NCI-H2227 treated with DMSO at 0.1 percent for 48 hours (cell line): ENCODE measurements at places on chromosomes 1 and 21.

DNA sequence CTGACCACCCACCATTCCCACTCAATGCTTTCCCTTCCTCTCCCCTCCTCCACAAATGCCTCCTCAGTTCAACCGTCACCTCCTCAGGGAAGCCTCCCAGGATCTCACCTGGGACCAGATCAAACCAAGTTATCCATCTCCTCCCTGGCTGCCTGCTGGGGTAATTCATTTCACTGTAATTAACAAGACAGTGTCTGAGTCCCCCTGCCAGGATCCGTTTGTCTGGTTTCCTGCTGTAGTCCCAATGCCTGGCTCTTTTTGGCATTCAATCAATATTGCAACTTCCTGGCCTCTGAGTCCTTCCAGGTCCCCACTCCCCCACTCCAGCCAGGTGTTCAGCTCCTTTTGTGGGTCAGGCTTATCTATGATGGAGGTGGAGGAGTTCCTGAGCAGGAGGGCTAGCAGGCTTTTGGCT is 687.7 kb downstream of the PTPRU start:
- no peak for DNase-seq

GRCh38 chr1:181184621-181185020 is 96.1 kb downstream of the IER5 start:
- no peak for DNase-seq

DNA sequence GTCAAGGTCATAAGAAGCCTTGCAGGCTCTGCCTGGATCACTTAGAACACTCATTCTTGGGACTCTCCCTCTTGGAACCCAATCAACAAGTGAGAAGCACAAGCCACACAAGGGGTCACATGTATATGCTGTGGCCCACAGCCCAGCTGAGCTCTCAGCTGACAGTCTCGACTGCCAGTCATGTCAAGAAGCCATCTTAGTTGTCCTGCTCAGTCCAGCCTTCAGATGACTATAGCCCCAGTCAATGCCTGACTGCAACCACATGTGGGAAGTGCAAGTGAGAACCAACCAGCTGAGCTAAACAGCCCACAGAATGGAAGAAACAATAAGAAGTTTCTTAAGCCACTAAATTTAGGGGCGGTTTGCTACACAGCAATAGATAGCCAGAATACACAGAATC is 356.0 kb downstream of the KCNH1 start:
- DNase-seq, result no peak

- no peak for DNase-seq
Observed at GRCh38 chr1:77655431-77655974, 27.0 kb downstream of the ZZZ3 start.

- DNase-seq, result no peak
Observed at GRCh38 chr21:45019887-45020537, 54.4 kb upstream of the ADARB1 start.

GRCh38 chr1:156266051-156266450 is 16.6 kb downstream of the SMG5 start:
- no peak for DNase-seq
